ENCODE measurements at places on chromosomes 1 and 21. TPM values are rescaled to one million over a fixed set of nuclear protein-coding genes. Genes with fewer than 3 reads are reported as not detected.

TRABD2B gene
- total RNA-seq = 0.22 TPM

FCRL3 gene
- not detected for total RNA-seq

TRIM58 gene
- 0.43 TPM for total RNA-seq

GBP5 gene
- total RNA-seq = 0.11 TPM

PADI4 gene
- not detected for total RNA-seq
